ENCODE measurements at places on chromosomes 7 and 10.

GRCh38 chr7:48660306-48660870 is 264.0 kb upstream of the CDC14C start:
- DNase-seq = no peak

GRCh38 chr7:50608196-50608906 is 43.1 kb upstream of the DDC start:
- no peak for DNase-seq

GRCh38 chr7:132138817-132139216 is 437.5 kb downstream of the PLXNA4 start:
- DNase-seq = no peak

GRCh38 chr10:114987995-114988394 is 50.0 kb downstream of the TRUB1 start:
- no peak for DNase-seq

GRCh38 chr10:88901206-88901983 is 21.4 kb downstream of the STAMBPL1 start:
- no peak for DNase-seq
